ENCODE measurements at places on chromosomes 2 and 18.

DNA sequence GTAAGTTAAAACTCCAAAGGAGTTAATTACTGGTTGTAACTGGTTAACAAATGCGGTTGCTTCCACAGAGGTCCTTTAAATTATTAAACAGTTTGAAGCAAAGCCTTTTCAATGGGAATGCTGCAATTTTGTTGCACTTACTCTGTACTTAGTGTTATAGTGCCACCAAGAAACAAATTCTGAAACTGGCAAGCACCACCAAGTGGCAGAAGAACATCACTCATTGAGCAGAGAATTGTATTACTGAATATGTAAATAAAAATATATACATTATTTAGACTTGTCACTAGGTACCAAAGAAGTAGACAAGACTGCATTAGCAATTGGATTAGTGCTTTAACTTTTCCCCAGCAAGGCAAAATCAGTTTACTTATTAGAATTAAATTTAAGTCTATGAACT, 2.6 kb upstream of the TMEFF2 start:
- DNase-seq = no peak

DNA sequence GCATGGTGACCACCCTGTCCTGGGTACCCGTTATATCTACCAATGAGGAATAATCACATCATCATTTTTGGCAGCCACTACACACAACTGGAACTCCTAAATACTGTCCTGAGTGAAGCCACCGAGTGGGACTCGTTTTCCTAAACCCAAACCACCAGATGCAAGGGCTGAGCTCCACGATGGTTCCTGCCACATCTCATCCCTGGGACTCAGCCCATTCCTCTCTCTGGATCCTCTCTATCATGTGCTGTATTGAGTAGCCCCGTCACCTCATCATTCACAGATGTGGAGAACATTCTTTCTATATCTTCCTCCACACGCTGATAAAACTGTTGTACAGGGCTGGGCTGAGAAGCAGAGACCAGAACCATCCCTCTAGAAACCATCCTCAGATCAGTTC, 79.4 kb upstream of the SMAD7 start:
- DNase-seq = no peak

DNA sequence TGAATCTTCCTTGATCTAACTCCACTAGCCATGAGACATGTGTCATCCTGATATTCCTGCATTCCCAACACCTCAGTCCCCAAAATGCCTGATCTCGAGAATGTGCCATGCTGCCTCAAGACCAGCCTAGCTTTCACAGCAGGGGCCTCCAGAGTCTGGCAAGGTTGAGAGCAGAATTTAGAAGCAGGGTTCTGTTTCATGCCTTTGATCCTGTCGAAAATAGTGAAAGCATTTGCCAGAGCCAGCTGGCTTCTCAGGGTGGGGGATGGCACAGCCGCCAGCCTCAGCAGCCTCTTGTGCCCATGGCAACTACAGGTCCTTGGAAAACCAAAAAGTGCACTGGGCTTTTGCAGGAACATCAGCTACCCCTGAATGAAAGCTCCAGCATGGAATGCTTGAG, 143.5 kb downstream of the RTN4 start:
- no peak for DNase-seq

DNA sequence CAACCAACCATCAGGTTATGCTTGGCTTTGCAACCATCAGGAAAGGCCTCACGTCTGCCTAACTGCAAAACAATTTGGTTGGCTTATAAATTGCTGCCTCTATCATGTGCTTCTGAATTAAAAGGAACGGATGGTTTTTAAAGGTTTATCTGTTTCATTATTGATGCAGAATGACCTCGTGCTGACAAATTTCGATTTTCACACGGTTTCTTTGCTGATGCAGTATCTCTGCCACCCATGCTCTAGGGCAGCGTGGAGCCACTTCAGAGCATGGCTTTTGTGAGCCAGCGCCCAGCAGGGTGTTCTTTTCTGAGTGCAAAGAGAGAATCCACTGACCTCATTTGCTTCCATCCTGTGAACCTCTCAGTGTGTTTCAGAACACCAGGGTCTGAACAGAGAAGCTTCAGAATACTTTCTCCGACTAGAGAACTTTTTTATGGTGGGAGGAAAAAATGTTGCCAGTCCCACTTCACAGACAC, 143.1 kb upstream of the L3MBTL4 start:
- no peak for DNase-seq

DNA sequence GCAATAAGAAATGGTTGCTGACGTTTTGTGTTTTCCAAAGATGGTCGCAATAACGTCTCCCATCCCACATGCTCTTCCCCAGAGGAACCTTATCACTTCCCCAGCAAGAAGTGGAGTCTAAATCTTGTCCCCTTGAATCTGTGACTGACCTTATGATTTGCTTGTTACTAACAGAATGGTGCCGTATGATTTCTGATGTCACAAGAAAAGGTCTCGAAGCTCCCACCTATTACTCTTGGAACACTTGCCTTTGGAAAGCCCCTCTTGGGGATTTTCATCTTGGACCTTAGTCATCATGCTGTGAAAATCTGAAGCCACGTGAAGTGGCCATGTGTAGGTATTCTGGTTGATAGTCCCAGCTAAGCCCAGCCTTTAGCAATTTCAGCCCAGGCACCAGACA, 86.2 kb upstream of the GLS start:
- DNase-seq = no peak

DNA sequence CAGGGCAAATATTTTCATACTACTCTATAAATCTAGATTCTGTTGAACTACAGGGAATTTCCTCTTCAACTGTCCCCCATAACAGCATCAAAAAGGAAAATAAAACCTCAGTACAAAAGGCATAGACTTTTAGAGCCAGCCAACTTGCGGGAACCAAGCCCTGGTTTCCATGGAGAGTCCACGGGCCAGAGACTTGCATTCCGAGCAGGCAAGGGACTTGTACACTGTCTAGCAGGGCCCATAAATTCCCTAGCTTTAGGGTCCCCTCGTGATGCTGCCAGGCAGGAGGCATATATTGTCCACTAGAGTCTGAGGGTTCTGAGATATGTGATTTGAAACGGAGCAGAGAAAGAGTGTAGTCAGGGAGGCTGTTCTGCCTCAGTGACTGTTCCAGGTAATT, 153.1 kb upstream of the SLC14A2 start:
- DNase-seq = no peak

DNA sequence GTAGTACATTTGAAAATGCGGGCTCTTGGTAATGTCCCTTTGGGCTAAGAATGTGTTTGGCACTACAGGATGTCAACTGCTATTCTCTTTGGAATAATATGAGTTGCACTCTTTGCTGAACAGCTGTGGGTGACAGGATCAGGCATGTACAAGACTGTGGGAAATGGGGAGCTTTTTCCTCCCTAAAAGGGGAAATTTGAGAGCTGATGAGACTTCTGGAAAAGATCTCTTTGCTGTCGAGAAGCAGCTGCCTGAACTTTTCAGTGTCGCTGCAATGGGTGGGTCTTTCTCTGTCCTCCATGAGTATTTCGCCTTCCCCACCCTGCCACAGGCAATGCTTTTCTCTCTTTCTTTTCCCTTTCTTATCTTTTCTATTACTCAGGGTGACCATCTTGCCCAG, 762.2 kb upstream of the GCFC2 start:
- no peak for DNase-seq

- no peak for DNase-seq
These were observed 325.0 kb upstream of the PKDCC start for GRCh38 chr2:41722668-41723369.

DNA sequence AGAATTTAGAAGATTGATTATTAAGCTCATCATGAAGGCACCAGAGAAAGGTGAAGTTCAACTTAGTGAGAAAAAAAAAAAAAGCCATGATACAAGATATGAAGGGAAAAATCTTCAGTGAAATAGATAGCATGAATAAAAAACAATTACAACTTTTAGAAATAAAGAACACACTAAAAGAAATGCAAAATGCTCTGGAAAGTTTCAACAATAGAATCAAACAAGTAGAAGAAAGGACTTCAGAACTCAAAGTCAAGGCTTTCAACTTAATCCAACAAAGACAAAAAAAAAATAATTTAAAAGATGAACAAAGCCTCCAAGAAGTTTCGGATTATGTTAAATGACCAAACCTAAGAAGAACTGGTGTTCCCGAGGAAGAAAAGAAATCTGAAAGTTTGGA, 105.5 kb downstream of the GRB14 start:
- no peak for DNase-seq

GRCh38 chr2:16302431-16303272, 362.3 kb downstream of the MYCN start:
- no peak for DNase-seq

- DNase-seq = no peak
These were observed 48.4 kb downstream of the TMEM17 start for GRCh38 chr2:62457556-62457955.

GRCh38 chr2:96264656-96265348, 995 bp downstream of the TMEM127 start:
- peak; percentile 31 for DNase-seq

GRCh38 chr2:121253674-121254240, 31.2 kb downstream of the TFCP2L1 start:
- DNase-seq = no peak

- DNase-seq = no peak
These were observed 164.2 kb upstream of the KLHL14 start for GRCh38 chr18:32937066-32937465.

- DNase-seq = no peak
These were observed 19.0 kb downstream of the KRCC1 start for GRCh38 chr2:88036606-88037005.
